ENCODE measurements at places on chromosomes 16 and 17. TPM values are rescaled to one million over a fixed set of nuclear protein-coding genes. Genes with fewer than 3 reads are reported as not detected.
A peak's percentile ranks its signal among the peaks of the same experiment; 100 is the strongest.

DNA sequence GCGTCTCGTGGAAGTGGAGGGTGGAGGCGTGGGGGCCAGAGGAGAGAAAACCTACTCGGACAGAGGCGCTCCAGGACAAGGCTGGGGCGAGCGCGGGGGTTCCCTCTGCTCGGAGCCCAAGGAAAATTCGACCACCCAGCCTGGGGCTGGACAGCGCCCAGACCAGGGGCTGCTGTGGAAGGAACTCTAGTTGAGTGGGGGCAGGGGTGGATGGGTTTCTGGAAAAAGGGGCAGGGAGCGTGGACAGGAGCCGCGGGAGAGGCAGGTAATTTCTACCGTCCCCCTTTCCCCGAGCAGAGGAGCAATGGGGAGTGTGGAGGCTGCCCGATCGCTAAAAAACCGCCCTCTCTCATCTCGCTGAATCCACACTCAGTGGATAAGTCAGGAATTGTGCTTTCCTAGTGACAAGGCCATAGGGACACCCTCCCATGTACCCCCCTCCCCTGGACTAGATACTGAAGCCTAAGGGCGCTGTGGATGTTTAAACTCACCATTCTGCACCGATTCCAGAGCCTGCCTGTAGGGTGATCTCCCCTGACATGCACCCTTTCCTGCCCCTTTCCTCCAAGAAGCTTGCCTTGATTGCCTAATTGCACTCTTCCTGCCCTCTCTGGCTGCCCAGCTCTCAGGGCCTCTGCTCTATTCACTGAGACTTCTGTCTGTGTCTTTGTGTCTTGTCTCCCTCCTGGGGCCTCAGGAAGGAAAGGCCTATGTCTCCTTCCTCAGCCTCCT lies 90.7 kb upstream of the TMEM97 start:
- H3K27me3 ChIP-seq: peaks cover 7% of the 10 kb centered on the region
- H3K4me3 ChIP-seq: peak overlapping the region; percentile 91
- H3K4me1 ChIP-seq: peaks cover 21% of the 10 kb centered on the region
- DNase-seq: no peak

GRCh38 chr17:41580244-41580575 lies 6.5 kb downstream of the KRT14 start:
- H3K4me1 ChIP-seq: peaks cover 11% of the 10 kb centered on the region
- no peak for DNase-seq
- H3K36me3 ChIP-seq: no peaks in the 10 kb centered on the region
- H3K27me3 ChIP-seq: peaks cover 38% of the 10 kb centered on the region
- H3K4me3 ChIP-seq: no peak overlapping the region

GRCh38 chr17:48457080-48457836 lies 27.2 kb upstream of the SKAP1 start:
- H3K4me1 ChIP-seq: no peaks in the 10 kb centered on the region
- peak; percentile 19 for DNase-seq
- H3K27ac ChIP-seq: no peak overlapping the region
- no peaks in the 10 kb centered on the region for H3K36me3 ChIP-seq
- H3K4me3 ChIP-seq: no peak overlapping the region
- H3K27me3 ChIP-seq: peaks cover 34% of the 10 kb centered on the region

DNA sequence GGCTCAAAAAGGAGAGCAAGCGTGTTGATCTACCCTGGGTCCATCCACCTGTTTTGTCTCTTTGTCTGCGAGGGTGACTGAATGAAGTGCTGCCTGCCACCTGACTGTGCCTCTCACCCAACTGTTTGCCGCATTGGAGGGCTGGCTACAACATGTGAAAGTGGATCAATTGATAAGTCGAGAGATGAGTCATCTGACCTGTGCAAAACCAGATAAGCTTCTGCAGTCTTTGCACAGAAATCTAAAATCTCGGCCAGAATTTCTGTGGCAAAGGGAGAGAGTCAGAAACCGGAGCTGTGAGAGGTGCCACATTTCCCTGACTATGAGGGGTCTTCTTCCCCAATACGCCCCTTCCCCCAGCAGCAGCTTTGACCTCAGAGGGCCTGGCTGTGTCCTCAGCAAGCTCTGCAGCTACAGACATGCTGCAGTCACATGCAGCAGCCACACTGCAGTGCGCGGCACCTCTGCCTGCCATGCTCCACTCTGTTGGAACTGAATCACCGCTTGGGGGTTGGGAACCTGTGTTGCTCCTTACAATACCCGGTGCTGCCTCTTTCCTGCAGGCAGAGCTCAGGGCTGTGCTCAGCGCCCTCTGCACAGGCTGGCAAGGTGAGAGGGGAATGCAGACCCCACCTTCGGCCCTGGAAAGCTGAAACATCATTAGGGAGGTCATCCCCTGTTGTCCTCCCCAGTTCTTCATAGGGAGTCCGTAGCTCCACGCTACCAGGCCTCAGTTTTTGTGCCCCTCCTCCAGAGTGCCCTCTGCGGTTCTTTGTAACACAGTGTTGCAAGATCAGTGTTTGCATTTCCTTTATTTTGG lies 16.2 kb upstream of the HAS3 start:
- no peak for DNase-seq
- H3K4me1 ChIP-seq: peaks cover 17% of the 10 kb centered on the region
- no peaks in the 10 kb centered on the region for H3K36me3 ChIP-seq

DNA sequence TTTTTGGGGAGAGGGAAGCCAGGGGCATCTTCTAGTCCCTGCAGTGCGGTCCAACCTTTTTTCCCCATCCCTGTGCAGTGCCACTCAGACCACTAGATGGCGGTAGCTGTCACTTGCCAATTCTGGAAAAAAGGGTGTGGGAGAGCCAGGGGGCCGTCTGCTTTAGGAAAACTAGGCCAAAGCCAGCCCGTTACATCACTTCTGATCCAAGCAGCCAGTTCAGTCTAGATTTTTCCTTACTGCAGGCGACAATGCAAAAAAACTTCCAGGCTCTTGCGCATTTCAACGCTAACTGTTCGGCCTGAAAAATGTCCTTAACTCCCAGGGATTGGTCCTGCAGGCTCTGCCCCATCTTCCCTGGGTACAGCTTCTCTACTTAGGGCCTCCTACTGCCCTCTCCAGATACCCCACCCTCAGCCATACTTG lies 69.2 kb upstream of the CES5A start:
- H3K4me3 ChIP-seq: no peak overlapping the region
- no peaks in the 10 kb centered on the region for H3K4me1 ChIP-seq
- H3K27ac ChIP-seq: no peak overlapping the region
- H3K27me3 ChIP-seq: peaks cover 4% of the 10 kb centered on the region
- peak; percentile 13 for DNase-seq

DNA sequence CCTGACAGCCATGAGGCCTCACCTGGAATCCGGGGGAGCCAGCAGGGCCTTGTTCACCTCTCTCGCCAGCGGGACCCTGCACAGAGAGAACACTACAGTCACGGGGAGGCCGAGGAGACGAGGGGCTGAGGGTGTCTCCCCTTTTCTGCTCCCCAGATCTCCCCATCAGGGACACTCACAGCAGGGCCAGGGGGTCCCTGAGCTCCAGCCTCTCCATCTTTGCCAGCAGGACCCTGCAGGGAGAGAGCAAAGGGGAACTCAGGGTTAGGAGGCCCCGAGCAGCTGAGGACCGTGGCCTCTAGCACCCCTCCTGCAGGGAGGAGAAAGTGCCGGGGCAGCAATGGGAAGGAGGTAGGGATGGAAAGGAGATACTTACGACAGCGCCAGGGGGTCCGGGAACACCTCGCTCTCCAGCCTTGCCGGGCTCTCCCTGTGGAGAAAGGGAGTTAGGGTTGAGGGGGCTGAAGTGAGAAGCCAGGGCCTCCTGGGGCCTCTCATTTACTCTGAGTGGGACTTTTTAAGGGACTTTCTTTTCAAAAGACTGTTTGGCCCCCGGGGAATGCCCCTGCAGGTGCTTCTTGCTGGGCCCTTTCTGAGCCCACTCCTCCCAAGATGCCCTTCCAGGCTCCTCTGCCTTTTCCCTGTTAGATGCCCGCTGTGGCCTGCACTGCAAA lies 8.7 kb downstream of the COL1A1 start:
- H3K27me3 ChIP-seq: peaks cover 80% of the 10 kb centered on the region
- peaks cover 81% of the 10 kb centered on the region for H3K36me3 ChIP-seq
- peak overlapping the region; percentile 100 for H3K27ac ChIP-seq
- H3K4me3 ChIP-seq: peak overlapping the region; percentile 100
- no peak for DNase-seq

- no peak overlapping the region for H3K27ac ChIP-seq
- no peaks in the 10 kb centered on the region for H3K36me3 ChIP-seq
- no peaks in the 10 kb centered on the region for H3K4me1 ChIP-seq
- no peak overlapping the region for H3K4me3 ChIP-seq
- peaks cover 14% of the 10 kb centered on the region for H3K27me3 ChIP-seq
Observed at GRCh38 chr17:58382872-58383242, 30.9 kb upstream of the SUPT4H1 start.

GRCh38 chr16:10964891-10965326 lies 20.5 kb downstream of the CLEC16A start:
- no peak overlapping the region for H3K4me3 ChIP-seq
- H3K27me3 ChIP-seq: peaks cover 3% of the 10 kb centered on the region
- DNase-seq: no peak
- H3K4me1 ChIP-seq: peaks cover 52% of the 10 kb centered on the region
- peaks cover 16% of the 10 kb centered on the region for H3K36me3 ChIP-seq

DNA sequence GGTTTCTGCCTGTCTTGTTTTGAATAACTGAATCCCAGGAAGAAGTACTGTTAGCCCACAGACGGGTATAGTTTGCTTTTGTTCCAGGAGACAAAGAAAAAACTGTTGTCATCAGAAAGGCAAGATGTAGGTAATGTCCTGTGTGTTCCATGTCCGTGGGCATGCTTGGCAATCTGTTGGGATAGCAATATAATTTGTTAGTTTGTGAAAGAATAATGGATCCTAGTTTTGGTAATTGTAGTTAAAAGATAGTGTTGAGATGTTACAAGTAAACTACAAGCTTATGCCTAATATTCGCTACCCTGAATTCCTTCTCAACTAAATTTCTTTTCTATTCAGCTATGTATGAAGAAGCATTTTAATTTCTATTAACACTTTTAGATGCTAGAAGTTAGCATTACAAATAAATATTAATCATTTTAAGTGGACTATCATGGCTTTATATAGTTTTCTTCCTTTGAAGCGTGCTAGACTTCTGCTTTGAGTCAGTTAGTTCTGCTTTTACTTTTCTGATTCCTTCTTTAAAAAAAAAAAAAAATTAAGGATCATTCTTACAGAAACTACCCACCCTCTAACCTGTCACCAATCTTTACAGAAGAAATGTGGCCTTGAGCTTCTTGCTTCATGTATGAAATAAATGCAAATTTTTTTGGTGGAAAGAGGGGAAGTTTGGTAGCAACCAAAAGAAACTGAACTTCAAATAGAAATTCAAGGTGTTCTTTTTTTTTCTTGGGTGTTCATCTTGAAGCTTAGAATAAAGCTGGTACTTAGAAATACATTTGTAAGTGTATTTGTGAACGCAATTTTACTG lies 2.4 kb downstream of the EVI2A start:
- H3K4me1 ChIP-seq: peaks cover 46% of the 10 kb centered on the region
- H3K36me3 ChIP-seq: peaks cover 25% of the 10 kb centered on the region

- DNase-seq: no peak
- no peak overlapping the region for H3K27ac ChIP-seq
- H3K4me1 ChIP-seq: peaks cover 12% of the 10 kb centered on the region
- no peaks in the 10 kb centered on the region for H3K36me3 ChIP-seq
Observed at GRCh38 chr17:75910699-75911098, 6.0 kb upstream of the MRPL38 start.

Gene ASPHD1
- 14.1 TPM for total RNA-seq

Gene MIF4GD
- total RNA-seq: 8.8 TPM

Gene MAP2K6
- total RNA-seq: 0.07 TPM

Gene SEZ6L2
- total RNA-seq: 1.6 TPM

Gene CCP110
- total RNA-seq: 14.2 TPM

Gene MEIOC
- 0.14 TPM for total RNA-seq

Gene CCL7
- 0.36 TPM for total RNA-seq

Gene SCIMP
- total RNA-seq: not detected

Gene OXLD1
- 22.3 TPM for total RNA-seq

Gene CRHR1
- total RNA-seq: not detected

Gene ACSM2A
- total RNA-seq: not detected

Measured in HFFc6 (cell line).